ENCODE measurements at places on chromosomes 4 and X.

GRCh38 chr4:99886146-99886545 is 8.1 kb downstream of the LAMTOR3 start:
- DNase-seq = no peak

DNA sequence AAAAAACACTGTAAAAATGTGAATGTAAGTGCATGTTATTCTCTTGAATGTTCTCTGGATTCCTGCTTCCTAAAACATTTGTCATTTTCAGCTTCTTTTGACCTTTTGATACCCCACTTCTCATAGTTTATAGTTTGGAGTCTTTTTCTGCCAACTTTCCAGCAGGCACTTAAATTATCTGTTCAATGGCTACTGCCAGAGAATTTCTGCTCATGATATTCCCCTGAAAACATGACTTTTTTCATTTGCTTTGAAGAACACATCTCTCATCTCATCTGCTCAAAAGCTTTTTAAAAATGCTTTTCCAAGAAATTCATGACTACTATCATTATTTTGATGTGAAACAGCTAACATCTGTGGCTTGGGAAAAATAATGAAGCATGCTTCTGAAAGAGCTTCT is 269.7 kb upstream of the PCDH7 start:
- DNase-seq = no peak

- DNase-seq = no peak
Observed at GRCh38 chr4:52157641-52158316, 106.7 kb downstream of the SPATA18 start.

DNA sequence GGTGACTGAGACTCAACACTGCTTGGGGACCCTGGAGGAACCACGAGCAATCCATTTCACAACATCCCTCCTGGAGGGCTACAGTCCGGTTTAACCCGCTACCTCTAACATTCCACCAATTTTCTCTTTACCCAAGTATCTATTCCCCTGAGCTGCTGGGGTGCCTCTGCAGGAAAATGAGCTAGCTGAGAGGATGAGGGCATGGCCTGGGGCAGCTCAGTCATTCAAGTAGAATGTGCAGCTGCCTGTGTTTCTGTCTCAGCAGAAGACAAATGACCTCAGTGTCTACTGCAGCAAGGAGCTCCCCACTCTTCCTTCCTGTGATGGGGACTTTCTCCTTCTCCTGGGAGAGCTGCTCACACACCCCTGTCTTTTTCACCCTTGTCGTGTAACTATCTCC is 120.8 kb downstream of the ZNF518B start:
- no peak for DNase-seq

- no peak for DNase-seq
Observed at GRCh38 chr4:101421386-101421785, 74.1 kb upstream of the PPP3CA start.

DNA sequence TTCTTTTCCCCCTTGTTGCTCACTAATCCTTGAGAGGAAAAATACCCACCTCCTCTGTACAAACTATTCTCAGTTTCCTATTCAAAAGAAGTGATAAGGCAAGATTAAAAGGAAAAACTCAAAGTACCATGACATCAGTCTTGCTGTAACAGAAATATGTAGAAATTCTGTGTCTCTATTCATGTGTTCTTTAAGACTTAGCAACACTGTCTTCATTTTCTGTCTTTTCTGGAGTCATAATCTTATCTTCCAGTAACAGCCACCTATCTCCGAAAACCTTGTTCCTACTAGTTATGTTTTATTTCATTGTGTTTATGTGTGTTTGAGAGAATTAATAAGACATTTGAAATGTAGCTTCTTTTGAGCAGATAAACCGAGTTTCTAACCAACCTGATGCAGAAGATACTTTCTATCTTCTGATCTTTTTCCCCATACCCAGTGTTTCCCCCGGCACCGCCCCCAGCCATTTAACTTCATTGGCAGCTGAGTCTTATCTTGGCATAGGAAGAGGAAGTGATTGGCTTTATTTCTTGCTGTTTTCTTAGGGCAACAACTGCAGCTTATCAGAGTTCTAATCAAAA is 8.0 kb downstream of the FAM241A start:
- no peak for DNase-seq

DNA sequence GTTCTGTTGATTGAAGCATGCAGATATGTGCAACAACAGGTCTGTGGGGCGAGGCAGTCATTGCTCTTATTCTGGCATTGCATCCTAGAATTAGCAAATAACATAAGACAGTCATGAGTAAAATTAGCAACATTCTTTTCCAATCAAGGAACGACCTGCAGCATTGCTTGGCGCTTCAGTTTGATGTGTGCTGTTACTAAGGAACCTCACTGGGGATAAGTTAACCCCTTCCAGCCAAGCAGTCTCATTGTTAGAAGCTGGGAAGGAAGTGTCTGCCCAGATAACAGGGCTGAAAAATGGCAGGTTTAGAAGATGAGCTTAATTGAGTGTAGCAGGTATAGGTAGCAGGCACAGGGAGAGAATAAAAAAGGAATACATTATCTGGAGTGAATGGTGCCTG is 55.4 kb downstream of the RBM46 start:
- no peak for DNase-seq

DNA sequence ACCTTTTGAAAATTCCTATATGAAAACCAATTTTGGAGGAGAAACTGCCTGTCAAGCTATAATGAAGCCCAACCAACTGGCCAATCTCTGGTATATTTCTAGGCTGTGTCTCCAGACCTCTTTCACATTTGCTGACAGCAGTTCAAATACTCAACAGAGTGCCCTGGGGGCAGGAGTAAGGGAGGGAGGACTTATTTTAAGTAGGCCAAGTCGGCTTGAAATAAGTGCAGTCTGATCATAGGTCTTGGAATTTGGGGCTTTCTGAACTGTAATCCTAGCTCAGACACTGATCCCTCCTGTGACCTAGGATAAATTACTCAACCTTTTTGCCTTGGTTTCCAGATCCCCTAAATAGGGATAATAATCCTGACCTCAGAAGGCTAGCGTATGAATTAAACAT is 59.4 kb upstream of the SLC7A11 start:
- no peak for DNase-seq

DNA sequence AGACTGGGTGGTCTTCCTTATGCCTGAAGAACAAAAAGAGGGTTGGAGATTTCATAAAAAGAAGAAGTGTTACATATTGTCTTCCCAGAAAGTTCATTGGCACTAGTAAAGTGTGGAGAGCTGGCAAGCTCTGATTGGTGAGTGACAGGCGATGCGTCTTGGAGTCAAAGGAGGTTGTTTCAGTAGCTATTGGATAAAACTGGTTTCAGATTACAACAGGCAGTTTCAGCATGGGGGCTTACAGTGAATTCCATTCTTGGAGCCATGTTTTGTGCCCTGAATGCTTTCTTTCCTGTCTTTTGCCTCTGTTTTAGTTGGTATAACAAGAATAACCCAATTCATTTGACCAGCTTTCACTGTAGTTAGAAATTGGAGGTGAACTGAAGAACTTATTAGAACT is 750.5 kb downstream of the ADGRL3 start:
- no peak for DNase-seq

- no peak for DNase-seq
Observed at GRCh38 chrX:104173841-104174240, 7.6 kb downstream of the FAM199X start.

DNA sequence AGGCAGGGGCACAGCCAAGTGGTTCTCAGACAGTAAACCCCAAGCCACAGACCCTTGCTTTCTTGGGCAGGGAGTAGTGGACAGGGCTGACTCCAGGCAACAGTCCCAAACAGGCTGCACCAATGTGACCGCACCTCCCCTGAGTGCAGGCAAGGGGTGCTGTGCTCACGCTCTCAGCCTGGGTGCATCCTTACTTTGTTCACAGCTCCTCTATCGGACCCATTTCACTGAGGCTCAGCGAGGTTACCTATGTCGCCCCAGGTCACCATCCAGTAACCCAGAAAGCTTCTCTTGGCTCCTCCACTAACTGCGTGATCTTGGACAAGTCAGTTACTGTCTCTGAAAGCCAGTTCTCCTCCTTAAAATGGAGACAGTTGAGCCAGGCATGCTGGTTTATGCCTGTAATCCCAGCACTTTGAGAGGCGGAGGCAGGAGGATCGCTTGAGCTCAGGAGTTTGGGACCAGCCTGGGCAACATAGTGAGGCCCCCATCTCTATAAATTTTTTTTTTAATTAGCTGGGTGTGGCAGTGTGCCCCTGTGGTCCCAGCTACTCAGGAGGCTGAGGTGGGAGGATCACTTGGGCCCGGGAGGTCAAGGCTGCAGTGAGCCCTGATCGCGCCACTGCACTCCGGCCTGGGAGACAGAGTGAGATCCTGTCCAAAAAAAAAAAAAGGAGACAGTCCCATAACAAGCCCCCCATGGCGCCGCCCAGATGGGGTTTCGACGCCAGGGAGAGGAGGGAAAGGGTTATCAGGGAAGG is 823 bp upstream of the MAN2B2 start:
- no peak for DNase-seq

DNA sequence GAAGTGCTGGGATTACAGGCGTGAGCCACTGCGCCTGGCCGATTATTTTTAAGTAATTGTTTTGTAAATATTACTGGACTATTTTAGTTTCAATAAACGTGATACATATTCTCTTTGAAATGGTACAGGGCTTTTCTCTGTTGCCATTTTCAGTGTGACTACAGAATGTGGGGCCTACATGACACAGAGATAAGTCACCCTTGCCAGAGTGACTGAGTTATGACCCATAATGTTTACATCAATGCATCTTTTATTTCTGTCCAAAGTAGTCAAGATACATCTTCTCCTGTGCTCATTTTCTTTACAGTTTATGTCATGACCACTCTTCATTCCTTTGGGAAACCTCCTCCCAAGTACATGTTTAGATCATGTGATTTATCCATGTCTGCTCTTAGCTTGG is 88.3 kb upstream of the GC start:
- DNase-seq = no peak

- no peak for DNase-seq
Observed at GRCh38 chr4:101259876-101260275, 87.5 kb downstream of the PPP3CA start.

DNA sequence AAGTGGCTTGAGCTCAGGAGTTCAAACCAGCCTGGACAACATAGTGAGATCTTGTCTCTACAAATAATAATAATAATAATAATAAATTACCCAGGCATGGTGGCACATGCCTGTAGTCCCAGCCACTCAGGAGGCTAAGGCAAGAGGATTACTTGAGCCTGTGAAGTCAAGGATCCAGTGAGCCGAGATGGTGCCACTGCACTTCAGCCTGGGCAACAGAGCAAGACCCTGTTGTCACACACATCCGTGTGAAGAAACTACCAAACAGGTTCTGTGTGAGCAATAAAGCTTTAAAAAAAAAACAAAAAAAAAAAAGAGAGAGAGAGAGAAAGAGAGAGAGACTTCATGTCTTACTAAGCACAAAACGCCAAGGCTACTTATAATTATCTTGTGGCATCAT is 42.5 kb downstream of the ANOS1 start:
- DNase-seq = no peak

DNA sequence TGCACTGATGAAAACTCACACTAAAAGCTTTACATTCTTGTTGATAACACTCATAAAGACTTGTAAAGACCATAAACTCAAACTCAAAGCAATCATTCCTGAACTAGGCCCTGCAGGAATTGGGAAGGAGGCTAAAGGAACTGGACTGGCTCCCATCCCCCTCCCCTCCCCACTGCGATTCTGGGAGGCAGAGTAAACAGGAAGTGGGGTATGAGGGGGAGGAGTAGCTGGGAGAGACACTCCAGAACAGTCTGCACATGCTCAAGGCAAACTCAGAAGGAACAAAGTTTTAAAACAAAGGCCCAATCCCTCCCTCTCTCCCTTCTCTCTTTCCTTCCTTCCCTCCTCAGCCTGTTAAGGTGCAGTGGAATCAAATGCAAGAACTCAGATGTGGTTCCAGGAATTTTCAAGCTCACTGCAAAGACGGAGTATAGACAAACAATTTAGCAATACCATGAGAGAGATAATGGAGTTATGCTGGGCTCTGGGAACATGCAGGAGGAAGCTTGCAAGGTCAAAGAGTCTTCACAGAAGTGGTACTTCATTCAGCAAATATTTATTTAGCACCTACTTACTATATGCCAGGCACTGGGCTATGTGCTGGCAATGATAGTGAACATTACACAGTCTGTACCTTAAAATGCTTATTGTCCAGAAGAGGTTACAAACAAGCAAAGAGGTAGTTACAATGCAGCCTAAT is 15.9 kb downstream of the MID1IP1 start:
- DNase-seq = no peak

DNA sequence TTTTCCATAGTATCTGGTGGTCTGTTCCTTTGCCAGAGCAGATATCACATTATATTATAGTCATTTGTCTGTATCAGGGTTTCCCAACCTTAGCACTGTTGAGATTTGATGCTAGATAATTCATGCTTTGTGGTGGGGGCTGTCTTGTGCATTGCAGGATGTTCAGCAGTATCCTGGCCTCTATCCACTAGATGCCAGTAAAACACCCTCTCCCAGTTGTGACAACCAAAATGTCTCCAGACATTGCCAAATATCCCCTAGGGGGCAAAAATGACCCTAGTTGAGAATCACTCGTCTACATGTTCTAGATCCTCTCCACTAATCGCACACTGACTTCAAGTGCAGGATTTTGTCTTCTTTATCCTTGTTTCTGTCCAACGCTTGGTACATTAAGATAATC is 160.8 kb downstream of the FANCB start:
- no peak for DNase-seq

- DNase-seq = no peak
Observed at GRCh38 chr4:62898115-62898514, 1511.1 kb downstream of the TECRL start.

GRCh38 chrX:21509912-21510311 is 135.7 kb downstream of the CNKSR2 start:
- DNase-seq = no peak

- no peak for DNase-seq
Observed at GRCh38 chr4:150988238-150988637, 26.8 kb downstream of the LRBA start.

DNA sequence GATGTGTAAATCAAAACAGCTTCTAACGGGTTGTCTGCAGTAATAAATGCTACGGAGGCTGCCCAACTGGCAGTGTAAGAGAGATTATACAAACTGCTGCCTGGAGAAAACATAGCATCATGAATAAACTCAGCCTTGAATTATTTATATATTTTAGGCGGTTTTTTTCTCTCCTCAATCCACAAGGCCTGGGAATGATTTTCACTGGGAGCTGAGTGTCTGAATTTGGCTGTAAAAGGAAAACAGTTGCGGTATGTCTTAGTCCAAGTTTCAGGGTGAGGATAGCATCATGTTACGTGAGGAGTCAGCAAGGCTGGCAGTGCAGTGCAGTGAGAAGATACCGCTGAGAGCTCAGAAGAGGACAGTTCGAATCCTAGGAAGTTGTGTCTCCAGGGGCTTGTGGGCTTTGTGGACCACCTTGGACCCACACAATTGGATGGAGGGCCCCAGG is 291.5 kb upstream of the BOD1L1 start:
- no peak for DNase-seq

GRCh38 chr4:84826681-84827080 is 139.8 kb downstream of the WDFY3 start:
- DNase-seq = no peak

- no peak for DNase-seq
Observed at GRCh38 chrX:118497180-118497818, 1.7 kb downstream of the DOCK11 start.

DNA sequence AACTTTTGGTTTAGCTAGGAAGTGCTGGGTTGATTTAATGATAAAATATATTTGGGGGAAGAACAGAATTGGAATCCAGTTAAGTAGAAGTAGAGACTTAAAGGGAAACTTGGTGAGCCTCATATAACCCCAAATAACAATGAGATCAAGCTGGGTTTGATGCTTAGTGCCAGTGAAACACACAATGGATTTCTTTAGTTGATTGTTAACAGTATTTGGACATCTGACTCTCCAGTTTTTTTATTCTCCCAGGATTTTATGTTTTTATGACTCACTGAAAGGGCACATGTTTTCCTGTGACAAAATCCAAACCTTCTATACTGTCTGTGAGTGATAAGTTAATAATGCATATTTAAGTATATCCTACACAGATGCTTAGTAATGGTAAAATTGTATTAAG is 2.7 kb upstream of the NEUROG2 start:
- DNase-seq = no peak

Measured in NCI-H1417 treated with DMSO at 0.1 percent for 48 hours (cell line).